ENCODE measurements at places on chromosomes 16 and 17.
A peak's percentile ranks its signal among the peaks of the same experiment; 100 is the strongest.

- no peak for DNase-seq
Measured at GRCh38 chr17:30565073-30565935, 88.1 kb downstream of the GOSR1 start.

DNA sequence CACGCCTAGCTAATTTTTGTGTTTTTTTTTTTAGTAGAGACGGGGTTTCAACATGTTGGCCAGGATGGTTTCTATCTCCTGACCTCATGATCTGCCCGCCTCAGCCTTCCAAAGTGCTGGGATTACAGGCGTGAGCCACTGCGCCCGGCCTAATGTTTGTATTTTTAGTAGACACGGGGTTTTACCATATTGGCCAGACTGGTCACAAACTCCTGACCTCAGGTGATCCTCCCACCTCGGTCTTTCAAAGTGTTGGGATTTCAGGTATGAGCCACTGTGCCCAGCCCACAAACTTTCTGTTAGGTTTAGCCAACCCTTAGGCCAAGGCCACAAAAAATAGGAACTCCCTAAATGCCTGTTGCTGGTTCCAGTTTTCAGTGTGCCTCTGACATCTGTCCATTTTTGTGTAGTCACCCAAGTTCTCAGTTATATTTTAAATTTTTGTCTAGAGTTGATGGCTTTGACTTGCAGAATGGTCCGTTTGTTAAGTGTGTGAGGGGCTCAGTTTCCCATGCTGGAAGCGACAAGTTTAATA lies 12.7 kb downstream of the CCL16 start:
- DNase-seq: no peak

GRCh38 chr16:11283820-11284248 lies 2.7 kb upstream of the PRM1 start:
- peak; percentile 52 for DNase-seq

DNA sequence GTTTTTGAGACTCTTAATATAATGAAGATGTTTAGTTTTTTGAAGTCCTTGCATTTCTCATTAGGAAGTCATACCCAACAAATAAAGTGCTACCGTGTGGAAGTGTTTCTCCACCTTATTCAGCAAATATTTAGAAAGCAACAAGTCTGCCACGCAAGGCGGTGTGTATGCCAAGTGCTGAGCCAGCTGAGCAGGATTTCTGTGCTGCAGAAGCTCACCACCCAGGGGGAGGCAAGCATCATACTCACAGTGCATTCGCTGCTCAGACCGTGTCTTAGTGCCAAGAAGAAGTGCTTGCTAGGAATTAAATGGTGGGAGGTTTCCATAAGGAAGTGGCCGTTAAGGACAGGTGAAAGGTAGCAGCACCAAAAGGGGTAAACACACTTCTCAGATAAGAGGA lies 111.2 kb downstream of the ARHGAP44 start:
- no peak for DNase-seq

GRCh38 chr17:71881041-71881440 lies 239.8 kb upstream of the SOX9 start:
- DNase-seq: no peak

DNA sequence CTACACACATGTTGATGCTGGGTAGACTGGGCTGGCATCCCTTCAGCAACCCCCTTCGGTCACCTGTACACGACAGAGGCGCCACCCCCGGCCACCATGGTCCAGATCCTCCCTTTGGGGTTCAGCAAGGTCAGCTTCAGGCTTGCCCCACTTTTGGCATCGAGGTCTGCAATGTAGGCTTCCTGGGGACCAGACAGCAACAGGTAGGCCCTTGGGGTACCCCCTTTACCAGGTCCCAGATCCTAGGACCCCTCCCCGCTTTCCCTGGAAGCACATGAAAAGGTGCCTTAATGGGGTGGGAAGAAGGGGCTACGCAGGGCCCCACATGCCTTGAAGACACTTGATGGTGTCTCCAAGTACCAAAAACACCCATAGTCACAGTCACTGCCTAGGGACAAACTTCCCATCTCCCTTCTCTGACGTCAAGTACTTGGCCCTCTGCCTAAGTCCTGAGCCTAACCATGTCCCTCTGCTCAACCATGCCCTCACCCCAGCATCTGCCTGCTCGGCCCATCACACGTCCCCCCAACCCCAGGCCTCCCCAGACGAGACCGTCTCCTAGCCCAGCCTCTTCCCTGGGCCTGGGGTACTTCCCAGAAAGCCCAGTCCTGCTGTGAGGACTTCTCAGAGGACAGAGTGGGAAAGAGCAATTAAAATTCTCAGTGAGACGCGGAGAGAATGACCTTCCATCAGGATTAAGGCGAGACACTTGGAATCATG lies 12.1 kb downstream of the ACLY start:
- no peak for DNase-seq

DNA sequence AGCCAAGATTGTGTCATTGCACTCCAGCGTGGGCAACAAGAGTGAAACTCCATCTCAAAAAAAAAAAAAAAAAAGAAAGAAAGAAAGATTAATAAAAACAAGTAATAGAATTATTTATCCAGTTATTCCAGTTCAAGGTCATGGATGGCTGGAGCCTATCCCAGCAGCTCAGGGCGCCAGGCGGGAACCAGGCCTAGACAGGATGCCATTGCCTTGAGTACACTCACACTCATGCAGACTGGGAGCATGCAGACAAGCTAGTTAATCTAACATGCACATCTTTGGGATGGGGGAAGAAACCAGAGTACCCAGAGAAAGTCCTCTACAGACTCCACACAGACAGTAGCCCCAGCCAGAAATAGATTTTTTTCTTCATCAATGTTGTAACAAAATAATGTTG lies 17.9 kb downstream of the PDP2 start:
- peak; percentile 46 for DNase-seq

DNA sequence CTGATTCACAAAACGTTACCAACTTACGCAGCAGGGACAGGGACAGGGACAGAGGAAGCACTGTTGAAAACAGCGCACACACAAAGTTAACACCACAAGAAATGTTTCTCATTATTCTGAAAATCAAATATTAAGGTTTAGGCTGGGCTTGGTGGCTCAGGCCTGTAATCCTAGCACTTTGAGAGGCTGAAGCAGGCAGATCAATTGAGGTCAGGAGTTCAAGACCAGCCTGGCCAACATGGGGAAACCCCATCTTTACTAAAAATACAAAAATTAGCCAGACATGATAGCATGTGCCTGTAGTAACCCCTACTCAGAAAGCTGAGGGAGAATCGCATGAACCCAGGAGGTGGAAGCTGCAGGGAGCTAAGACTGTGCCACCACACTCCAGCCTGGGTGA lies 4.2 kb downstream of the CYTH1 start:
- no peak for DNase-seq
